ENCODE measurements at places on chromosomes 5 and 9. TPM values are rescaled to one million over a fixed set of nuclear protein-coding genes. Genes with fewer than 3 reads are reported as not detected.

- no peak overlapping the region for H3K27ac ChIP-seq
- DNase-seq, result no peak
- no peaks in the 10 kb centered on the region for H3K27me3 ChIP-seq
- H3K4me1 ChIP-seq, result peaks cover 10% of the 10 kb centered on the region
Measured at GRCh38 chr9:105291422-105291859, 47.0 kb downstream of the SLC44A1 start.

GRCh38 chr9:124267271-124267807, 9.6 kb downstream of the NEK6 start:
- peak; percentile 54 for DNase-seq
- no peaks in the 10 kb centered on the region for H3K36me3 ChIP-seq
- H3K27me3 ChIP-seq, result no peaks in the 10 kb centered on the region
- H3K27ac ChIP-seq, result peak overlapping the region; percentile 27
- no peak overlapping the region for H3K4me3 ChIP-seq

DNA sequence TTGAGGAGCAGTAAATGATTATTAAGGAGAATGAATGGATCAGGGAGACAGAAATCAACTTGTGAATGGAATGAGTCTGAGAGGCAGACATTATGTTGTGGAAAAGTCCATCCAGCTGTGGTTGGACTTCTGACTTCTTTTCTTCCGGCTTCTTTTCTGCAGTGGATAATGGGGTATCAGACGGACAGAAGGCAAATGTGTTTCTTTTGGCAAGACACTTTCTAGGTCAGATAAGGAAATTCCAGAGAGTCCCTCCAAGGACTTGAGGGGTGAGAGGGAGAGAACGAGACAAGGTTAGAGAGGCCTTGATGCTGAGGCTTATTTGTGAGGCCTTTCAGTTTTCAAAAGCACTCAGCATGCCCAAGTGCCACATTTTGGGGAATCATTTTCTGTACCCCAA, 17.1 kb upstream of the GRHPR start:
- H3K27ac ChIP-seq, result no peak overlapping the region
- no peaks in the 10 kb centered on the region for H3K4me1 ChIP-seq
- no peaks in the 10 kb centered on the region for H3K27me3 ChIP-seq
- no peak for DNase-seq
- H3K4me3 ChIP-seq, result no peak overlapping the region

DNA sequence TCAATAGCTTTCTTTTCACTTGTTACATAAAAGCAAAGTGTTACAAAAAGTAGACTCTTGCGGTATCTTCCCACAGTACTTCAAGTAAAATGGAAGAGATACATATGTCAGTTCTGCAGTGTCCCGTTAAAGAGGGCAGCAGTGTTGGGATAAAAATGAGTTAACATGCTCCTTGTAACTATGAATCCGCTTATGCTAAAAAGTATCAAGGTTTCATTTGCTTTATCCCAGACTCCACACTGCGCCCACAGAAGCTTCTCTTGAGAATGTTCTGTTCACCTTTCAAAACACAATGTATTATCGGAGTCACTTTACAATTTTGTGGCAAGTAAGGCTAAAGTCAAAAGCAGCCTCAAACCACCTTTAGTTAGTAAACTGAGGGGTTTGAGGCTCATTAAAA, 790 bp downstream of the PTAR1 start:
- H3K27me3 ChIP-seq, result no peaks in the 10 kb centered on the region
- H3K36me3 ChIP-seq, result no peaks in the 10 kb centered on the region
- H3K27ac ChIP-seq, result peak overlapping the region; percentile 94
- H3K4me1 ChIP-seq, result peaks cover 12% of the 10 kb centered on the region

DNA sequence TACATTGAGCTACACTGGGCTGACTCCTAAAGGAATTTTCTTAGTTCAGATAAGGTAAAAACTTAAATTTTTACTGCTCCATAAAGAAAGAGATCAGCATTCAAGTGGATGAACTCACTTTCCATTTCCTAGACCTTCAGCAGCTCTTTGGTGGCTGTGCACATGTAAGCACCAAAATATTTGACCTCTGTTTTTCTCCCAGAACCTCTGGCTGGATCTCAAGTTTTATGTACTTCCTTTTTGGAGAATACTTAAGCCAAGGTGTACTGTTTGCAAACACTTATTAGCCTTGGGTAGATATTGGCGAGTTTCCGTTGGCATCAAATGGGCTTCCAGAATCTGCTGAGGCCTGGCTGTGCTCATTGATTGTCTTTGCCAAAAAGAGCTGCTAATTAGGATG, 10.3 kb downstream of the TNC start:
- H3K27ac ChIP-seq, result peak overlapping the region; percentile 83
- peaks cover 9% of the 10 kb centered on the region for H3K36me3 ChIP-seq
- no peak for DNase-seq
- peaks cover 43% of the 10 kb centered on the region for H3K4me1 ChIP-seq
- no peak overlapping the region for H3K4me3 ChIP-seq
- no peaks in the 10 kb centered on the region for H3K27me3 ChIP-seq

DNA sequence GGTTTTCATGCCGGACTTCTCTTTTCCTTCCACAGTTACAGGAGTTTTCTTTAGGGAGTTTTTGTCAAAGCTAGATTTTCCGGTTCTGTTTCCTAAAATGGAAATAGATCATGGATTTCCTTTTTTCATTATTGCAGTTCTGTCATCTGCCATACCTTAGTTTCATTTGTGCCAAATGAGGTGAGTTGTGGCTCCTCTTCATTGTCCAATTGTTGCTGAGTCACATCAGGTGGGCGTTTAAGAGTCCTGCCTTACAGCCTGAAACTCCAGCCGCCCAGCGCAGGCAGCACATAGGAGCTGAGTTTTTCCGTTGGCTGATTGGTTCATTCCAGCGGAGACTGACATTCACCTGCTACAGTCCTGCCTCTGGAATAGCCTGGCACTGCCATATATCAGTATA, 14.1 kb downstream of the SLC25A25 start:
- peak overlapping the region; percentile 51 for H3K27ac ChIP-seq
- peaks cover 24% of the 10 kb centered on the region for H3K4me1 ChIP-seq
- peaks cover 20% of the 10 kb centered on the region for H3K36me3 ChIP-seq
- H3K27me3 ChIP-seq, result no peaks in the 10 kb centered on the region
- no peak for DNase-seq

GRCh38 chr9:1200847-1201251, 150.7 kb downstream of the DMRT2 start:
- no peak overlapping the region for H3K4me3 ChIP-seq
- H3K27me3 ChIP-seq, result no peaks in the 10 kb centered on the region
- no peaks in the 10 kb centered on the region for H3K4me1 ChIP-seq
- no peaks in the 10 kb centered on the region for H3K36me3 ChIP-seq
- DNase-seq, result no peak

GRCh38 chr5:33148076-33148513, 292.7 kb upstream of the TARS1 start:
- H3K4me3 ChIP-seq, result no peak overlapping the region
- no peaks in the 10 kb centered on the region for H3K36me3 ChIP-seq
- no peak for DNase-seq
- H3K4me1 ChIP-seq, result no peaks in the 10 kb centered on the region
- no peaks in the 10 kb centered on the region for H3K27me3 ChIP-seq

GRCh38 chr5:60277941-60278340, 384.4 kb upstream of the PDE4D start:
- H3K36me3 ChIP-seq, result no peaks in the 10 kb centered on the region
- H3K27me3 ChIP-seq, result no peaks in the 10 kb centered on the region
- H3K4me3 ChIP-seq, result no peak overlapping the region

DNA sequence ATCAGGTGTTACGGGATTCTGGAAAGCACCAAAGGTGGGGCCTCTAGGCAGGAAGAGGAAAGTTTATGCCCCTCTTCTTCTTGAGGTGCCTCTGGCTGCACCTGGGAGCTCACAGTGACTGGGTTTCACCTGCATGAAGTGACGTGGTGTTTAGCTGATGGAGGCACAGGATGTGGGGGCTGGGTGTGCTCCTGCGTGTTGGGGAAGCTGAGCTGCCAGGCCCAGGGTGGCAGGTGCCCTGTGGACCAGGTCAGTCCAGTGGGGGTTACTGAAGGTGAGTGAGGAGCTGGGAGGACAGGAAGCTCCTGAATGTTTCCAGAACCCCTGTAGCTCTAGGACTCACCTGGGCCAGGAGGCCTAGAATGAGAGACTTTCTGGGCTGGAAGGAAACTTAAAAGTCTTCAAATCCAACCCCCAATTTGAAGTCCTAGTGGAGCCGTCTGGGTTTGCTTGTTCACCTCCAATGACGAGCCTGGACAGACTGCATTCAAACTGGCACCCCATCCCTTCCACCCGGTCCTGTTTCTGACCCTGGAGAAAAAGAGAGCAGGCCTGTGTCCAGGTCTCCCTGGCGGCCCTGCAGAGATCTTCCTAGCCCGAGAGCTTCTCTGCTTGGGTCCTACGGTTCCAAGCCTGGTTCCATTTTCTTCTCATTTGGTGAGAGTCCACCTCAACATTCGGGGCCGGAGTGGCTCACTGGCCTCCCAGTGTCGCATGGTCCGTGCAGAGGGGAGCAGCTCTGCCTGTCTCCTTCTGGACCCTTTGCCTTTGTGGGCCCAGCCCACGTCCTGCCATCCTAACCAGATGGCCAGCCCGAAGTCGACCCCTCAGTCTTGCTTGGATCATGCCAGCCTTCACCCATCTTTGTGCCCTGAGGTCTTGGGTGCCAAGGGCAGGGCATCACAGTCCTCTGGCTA, 22.3 kb downstream of the TRAF1 start:
- no peak for DNase-seq
- H3K27ac ChIP-seq, result no peak overlapping the region
- H3K4me1 ChIP-seq, result no peaks in the 10 kb centered on the region
- H3K4me3 ChIP-seq, result no peak overlapping the region
- no peaks in the 10 kb centered on the region for H3K27me3 ChIP-seq
- H3K36me3 ChIP-seq, result no peaks in the 10 kb centered on the region

GRCh38 chr9:81619353-81620001, 69.9 kb downstream of the TLE1 start:
- no peak for DNase-seq
- H3K36me3 ChIP-seq, result no peaks in the 10 kb centered on the region

GRCh38 chr9:114249424-114250234, 73.3 kb upstream of the ORM1 start:
- no peaks in the 10 kb centered on the region for H3K36me3 ChIP-seq
- DNase-seq, result no peak
- H3K27ac ChIP-seq, result no peak overlapping the region
- H3K27me3 ChIP-seq, result no peaks in the 10 kb centered on the region

DNA sequence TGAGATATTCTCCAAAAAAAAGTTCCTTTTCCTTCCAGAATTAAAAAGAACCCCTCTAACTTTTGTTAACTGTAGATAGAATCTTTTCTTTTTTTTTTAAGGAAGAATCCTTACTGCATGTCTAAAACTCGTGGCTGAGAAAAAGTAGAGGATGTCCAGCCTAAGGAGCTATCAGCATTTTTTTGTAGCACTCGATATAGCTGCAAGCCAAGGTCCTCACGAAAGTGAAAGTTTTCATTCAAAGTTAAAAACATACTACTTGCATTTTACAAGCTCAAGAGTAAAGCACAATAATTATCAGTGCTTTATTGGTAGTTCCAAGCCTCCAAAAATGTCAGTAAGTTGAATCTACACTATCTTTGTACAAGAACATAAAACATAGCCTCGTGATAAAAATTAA, 28.7 kb upstream of the ZSWIM6 start:
- DNase-seq, result no peak
- no peak overlapping the region for H3K4me3 ChIP-seq
- H3K4me1 ChIP-seq, result no peaks in the 10 kb centered on the region

DNA sequence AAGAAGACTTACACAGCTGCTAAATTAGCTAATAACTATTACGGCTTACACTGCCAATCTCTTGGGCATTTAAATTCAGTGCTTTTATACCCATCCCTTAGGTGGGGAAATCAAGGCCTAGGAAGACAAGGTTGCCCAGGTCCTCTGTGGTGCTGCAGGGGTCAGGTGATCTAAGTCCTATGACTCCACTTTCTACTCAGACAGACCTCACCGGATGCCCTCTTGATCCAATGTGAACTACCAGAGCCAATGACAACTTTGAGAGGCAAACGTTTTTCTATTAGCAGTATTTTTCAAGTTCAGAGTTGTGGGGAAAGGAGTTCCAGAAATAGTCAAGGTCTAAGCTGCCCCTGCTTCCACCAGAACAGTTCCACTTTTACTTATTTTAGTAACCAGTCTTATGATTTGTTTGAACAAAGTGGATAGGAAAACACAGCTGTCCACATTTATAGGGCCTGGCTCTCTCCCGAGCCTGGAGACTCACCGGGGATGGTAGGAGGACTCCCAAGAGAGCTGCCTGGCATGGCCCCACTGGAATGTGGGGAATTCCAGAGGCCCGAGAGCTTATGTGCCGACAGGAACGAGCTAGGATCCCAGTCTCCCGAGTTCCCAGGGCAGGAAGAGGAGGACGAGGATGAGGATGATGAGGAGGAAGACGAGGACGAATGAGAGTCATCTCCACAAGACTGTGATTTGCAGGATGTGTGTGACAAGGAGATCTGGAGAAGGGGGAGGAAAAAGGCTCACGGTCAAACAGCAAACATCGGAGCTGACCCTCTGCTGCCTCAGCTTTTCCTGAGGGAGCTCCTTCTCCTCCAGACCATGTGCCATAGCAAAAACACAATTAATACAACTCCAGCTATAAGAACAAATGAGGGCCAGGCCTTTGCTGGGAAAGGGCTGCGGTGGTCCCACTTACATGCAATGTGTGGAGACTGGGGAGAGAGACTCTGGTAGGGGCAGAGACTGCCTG, 16.7 kb downstream of the FAM193B start:
- no peaks in the 10 kb centered on the region for H3K4me1 ChIP-seq
- H3K36me3 ChIP-seq, result peaks cover 31% of the 10 kb centered on the region
- no peak overlapping the region for H3K27ac ChIP-seq
- no peak for DNase-seq

- no peak overlapping the region for H3K4me3 ChIP-seq
- no peaks in the 10 kb centered on the region for H3K36me3 ChIP-seq
- H3K27me3 ChIP-seq, result no peaks in the 10 kb centered on the region
- H3K27ac ChIP-seq, result no peak overlapping the region
Measured at GRCh38 chr9:73118898-73119554, 32.6 kb upstream of the ANXA1 start.

DNA sequence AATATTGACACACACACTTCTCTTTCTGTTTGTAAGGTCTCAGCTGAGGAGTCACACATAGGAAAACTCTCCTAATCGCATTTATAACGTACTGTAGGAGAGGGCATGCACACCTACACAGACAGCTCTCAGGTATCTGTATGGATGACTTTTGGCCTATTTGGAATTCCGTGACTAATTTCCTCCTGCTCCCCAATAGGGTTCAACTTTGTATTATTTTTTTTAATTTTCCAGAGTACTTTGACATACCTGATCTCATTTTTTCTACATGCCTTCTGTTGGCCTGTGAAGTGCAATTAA, 195.9 kb downstream of the ARHGAP26 start:
- H3K4me3 ChIP-seq, result no peak overlapping the region
- H3K27ac ChIP-seq, result no peak overlapping the region
- no peaks in the 10 kb centered on the region for H3K36me3 ChIP-seq
- H3K4me1 ChIP-seq, result peaks cover 2% of the 10 kb centered on the region

- peak; percentile 16 for DNase-seq
- H3K27me3 ChIP-seq, result peaks cover 15% of the 10 kb centered on the region
- H3K36me3 ChIP-seq, result no peaks in the 10 kb centered on the region
- no peak overlapping the region for H3K27ac ChIP-seq
- no peaks in the 10 kb centered on the region for H3K4me1 ChIP-seq
Measured at GRCh38 chr5:42612750-42613366, 143.8 kb upstream of the CCDC152 start.

The TSLP gene
- total RNA-seq, result 0.61 TPM

The C5orf58 gene
- not detected for total RNA-seq

The CDC20B gene
- not detected for total RNA-seq

The MACIR gene
- 23.4 TPM for total RNA-seq

The OR13D1 gene
- total RNA-seq, result not detected

The ADAMTSL1 gene
- not detected for total RNA-seq

The C9orf153 gene
- total RNA-seq, result 0.35 TPM

The NEURL1B gene
- 5.1 TPM for total RNA-seq

The FOXD4L5 gene
- 0.13 TPM for total RNA-seq

The UNC13B gene
- total RNA-seq, result 19.8 TPM

The SH2D3C gene
- not detected for total RNA-seq

The PIP5K1B gene
- total RNA-seq, result not detected
